Stimulated activated CD4-positive, alpha-beta T cell treated with anti-CD3 and anti-CD28 coated beads, Interleukin-4, amount 100 ng/mL, for 4 hours (primary cell): ENCODE measurements at places on chromosomes 11 and 22.

DNA sequence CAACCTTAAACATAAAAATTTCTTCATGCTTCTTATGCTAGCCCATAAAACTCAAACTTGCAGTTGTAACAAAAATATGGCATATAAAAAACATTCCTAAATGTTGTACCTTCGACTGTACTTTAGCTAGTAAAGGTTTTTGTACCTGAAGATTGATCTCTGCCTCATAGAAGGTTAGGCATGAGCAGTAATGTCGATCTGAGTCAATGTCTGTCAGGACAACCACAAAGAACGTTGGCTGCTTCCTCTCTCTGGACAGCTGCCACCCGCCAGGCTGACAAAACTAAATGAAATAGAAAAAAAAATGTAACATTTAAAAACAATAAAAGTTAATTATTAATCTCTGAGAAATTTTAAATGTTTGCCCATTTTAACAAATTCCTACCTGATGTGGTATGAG, 251.3 kb downstream of the SBF2 start:
- DNase-seq = no peak

- no peak for DNase-seq
Measured at GRCh38 chr22:40519284-40519947, 117.1 kb downstream of the MRTFA start.

- DNase-seq = no peak
Measured at GRCh38 chr11:72637926-72638325, 36.3 kb downstream of the PDE2A start.

DNA sequence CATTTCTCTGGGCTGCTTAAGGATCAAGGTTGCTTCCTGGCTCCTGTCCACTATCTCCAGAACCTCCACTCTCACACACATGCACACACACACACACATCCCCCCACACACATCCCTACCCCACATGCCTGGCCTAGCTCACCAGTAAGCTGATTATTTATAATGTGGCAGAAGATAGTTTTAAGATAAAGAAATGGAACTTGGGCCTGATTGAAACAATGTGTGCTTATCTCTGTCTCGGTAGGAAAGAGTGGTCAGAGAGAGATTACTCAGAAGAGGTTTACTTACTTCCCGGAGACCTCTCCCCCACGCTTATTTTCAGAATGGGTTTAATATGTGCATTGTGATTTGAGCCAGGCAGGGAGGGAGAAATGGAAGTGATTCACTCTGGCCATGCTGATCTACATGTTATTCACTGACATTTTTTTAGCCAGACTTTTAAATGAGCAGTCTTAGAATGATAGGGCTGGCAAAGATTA, 422.4 kb downstream of the TENM4 start:
- no peak for DNase-seq

- peak; percentile 38 for DNase-seq
Measured at GRCh38 chr11:73141309-73142127, 600 bp downstream of the FCHSD2 start.

DNA sequence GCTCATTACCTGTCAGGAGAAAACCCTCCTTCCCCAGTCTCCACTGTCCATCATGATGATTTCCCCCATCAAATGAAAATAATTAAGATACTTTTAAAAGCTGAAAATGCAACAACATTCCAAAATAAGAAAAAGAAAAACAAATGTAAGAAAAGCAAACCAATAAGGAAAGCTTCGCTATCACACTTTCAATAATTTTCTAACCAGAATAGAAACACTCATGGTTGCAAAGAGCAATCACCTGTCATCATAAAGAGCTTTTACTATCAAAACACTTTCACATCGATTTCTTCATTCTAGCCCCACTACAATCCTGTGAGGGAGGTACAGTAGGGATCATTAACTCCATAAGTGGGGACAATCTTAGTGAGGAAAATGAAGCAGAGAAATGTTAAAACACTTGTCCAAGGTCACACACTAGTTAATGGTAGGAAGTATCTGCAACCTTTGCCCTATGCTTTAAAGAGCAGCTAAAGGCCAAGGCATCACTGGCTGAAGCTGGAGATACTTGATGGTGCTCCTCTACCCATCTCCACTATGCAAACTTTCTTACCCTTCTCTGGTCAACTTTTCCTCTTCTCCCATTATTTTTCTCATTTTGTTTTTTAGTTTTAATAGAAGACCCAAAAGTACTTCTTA, 2.6 kb downstream of the RBM4B start:
- DNase-seq = no peak

- DNase-seq = no peak
Measured at GRCh38 chr22:50261615-50262459, at the start of gene MAPK12. Gene MAPK12, minus strand, starts transcription at chr22:50261683. Its CDS starts 174 bp downstream, at chr22:50261509.

GRCh38 chr11:693887-694562, 997 bp downstream of the DEAF1 start:
- DNase-seq = no peak

GRCh38 chr11:132960273-132961078, 571.8 kb downstream of the OPCML start:
- DNase-seq = no peak

DNA sequence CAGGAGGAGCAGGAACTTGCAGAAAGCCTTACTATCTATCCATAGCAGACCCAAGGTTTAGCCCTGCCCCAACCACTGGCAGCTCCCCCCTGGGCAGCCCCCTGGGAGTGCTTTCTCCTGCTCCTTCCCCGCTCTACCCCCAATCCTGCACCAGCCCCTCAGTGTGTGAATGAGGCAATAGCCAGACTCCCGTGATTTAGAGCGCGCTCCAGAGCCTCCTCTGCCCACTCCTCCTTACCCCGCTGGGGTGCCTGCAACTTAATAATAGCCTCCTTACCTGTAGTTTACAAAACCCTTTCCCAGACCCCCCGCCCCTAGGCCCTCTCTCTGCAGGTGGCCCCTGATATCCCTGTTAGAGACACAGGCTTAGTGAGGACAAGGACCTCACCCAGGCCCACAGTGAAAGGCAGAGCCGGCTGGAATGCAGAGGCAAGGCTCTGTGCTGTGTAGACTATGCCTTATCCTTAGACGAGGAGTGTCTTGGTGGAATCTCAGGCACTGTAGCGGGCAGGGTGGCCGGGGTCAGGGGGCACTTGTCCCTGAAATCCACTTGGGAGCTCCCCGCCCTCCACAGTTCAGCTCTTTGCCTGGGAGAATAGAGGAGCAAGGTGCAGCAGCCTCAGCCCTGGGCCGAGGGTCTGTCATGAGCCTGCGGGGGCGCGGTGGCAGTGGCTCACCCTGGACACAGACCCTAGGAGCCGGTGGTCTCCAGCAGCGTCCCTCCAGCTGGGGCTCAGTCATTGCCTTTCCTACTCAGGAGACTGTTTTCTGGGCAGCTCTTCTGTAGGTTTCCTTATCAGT, 4.3 kb upstream of the CARNS1 start:
- no peak for DNase-seq

DNA sequence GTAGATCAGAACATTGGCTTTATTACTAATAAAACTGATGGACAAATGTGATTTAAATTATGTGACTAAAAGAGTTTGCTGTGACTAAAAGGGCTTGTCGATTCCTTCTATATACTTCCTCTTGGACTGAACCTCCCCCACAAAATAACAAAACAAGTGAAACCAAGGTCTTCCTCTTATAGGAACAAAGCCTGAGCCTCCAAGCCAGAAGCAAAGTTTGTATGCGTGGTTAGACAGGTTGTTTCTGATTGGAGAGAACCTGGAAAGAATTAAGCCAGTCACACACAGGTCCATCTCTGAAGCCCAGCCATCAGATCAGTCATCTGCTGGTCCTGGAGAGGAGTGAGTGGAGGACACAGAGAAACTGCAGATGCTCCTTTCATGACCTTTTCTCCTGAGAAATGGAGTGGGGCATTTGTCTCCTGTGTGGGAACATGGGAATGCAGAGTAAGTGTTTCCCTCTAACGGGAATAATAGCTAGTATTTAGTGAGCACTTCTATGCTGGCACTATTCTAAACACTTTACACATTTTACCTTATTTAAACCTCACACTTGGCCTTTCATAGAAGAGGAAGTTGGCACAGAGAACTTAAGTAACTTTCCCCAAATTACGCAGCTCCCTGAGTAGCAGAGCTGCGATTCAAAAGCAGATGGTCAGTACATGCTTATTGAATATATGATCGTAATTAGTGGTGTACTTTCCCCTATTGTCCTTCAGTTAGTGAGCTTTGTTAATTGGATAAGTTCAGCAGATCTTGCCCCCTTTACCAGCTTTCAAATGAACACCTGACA, 77.1 kb downstream of the UVRAG start:
- DNase-seq = no peak

- no peak for DNase-seq
Measured at GRCh38 chr11:118227865-118228785, 3.3 kb upstream of the JAML start.
